ENCODE measurements at places on chromosomes 7 and 10.

GRCh38 chr7:140604760-140605159 is 35.9 kb downstream of the DENND2A start:
- DNase-seq = no peak

GRCh38 chr7:93461350-93461749 is 113.2 kb downstream of the CALCR start:
- DNase-seq = peak; percentile 26

GRCh38 chr10:79058899-79059841 is 9.6 kb upstream of the ZMIZ1 start:
- DNase-seq = no peak

DNA sequence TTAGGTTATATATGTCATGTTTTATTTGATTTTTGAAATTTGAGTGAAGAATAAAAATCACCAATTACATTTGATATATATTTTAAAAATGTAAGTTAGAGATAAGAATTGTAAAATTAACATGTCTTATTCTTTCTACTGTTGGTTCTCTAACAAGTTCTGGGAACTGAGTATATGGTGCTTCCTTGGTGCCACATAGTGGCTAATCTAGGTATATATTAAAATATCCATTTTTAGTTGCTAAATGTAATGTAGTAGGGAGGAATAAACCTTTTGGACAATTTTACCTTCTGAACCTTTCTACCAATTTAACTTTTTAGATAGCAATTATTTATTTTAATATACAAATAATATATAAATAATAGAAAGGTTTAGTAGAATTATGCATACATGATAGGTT is 17.5 kb downstream of the CFAP69 start:
- peak; percentile 17 for DNase-seq

- DNase-seq = no peak
Measured at GRCh38 chr7:91039033-91039432, 225.2 kb upstream of the FZD1 start.

DNA sequence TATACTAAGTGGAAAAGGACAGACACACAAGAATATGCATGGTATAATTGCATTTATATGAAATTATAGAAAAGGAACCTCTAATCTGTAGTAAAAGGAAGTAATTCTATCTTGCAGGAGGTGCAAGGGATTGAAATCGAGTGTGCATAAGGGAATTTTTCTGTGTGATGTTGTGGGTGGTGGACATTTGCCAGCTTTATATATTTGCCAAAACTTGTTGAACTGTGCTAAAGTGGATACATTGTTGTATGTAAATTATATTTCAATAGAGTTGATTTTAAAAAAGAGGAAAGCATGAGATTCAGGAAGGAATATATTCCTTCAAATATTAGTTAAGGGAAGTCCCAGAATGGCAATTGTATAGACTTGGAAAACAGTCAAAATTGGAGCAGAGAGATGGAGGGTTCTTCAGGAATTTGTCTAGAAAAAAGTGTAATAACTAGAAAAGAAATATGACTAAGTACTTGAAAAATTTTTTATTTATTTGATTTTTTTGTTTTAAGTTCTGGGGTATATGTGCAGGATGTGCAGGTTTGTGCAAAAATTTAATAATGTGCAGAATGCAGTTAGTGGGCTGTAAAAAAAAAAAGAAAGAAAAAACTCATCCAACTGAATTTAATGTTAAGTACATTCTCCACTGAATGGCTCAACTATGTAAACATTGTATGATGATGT is 96.1 kb downstream of the ARL4A start:
- DNase-seq = no peak
